HEK293T (cell line): ENCODE measurements at places on chromosomes 7 and 10.

DNA sequence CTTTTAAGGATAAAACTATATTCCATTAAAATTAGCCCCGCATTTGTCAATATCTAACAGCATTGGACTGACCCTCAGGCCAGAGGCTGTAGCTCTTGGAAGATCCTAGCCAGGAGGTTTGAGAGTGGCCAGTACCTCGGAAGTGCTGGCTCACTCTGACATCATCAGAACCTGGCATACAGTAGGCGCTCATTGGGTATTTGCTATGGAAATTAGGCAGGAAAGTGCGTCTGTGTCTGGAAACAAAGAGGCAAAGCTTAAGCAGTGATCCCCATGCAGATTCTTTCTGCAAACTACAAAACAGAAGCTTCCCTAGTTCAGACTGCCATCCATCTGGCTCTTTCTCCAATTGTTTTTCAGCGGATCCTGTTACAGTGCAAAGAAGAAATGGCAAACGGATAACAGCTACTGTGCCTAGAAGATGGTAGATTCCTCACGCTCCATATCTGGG is 1.7 kb upstream of the PRKCQ start:
- DNase-seq, result no peak

GRCh38 chr7:7352845-7353244 is 170.5 kb downstream of the C1GALT1 start:
- DNase-seq, result no peak

GRCh38 chr7:51229106-51229537 is 87.5 kb downstream of the COBL start:
- no peak for DNase-seq

- no peak for DNase-seq
These were observed 16.6 kb downstream of the MEIG1 start for GRCh38 chr10:14975672-14976273.

- no peak for DNase-seq
These were observed 22.4 kb upstream of the C10orf71 start for GRCh38 chr10:49276596-49276995.

GRCh38 chr10:5609952-5610616 is 56.3 kb downstream of the ASB13 start:
- no peak for DNase-seq

DNA sequence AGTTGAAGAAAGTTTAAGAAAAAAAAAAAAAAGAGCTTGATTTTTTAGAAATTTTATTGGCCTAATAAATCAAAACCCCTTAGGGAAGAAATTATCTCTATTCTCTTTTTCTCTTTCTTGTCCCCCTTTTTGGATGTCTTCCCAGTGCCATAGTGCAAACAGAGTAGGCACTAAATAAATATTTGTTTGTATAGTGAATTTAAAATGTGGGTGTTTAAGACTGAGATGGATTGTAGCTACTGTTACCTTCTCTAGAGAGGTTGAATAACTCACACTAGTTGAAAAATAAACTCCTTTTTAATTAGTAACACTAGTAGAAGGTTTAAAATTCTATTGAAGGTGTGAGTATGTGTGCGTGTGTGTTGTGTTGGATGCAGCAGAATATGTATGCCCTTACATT is 783.8 kb downstream of the NXPH1 start:
- DNase-seq, result no peak
